ENCODE measurements at places on chromosomes 11 and 22.

DNA sequence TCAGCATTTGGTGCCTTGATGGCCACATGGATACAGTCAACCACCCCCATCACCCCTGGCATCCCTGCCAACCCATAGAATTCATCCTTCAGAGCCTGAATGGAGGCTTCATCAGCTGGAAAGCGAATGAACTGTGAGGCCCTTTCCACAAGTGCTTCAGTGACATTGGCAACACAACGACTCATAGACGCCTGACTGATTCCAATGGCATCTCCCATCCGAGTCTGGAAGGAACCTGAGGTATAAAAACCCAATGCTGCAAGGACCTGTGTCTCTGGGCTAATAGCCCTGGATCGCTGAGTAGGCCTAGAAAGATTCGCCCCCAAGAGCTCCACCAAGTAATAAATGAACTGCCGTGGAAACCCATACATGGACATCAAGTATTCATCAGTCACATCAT is 1.3 kb downstream of the HARBI1 start:
- no peak for DNase-seq

GRCh38 chr11:31711137-31711536 is 100.0 kb downstream of the PAX6 start:
- DNase-seq: no peak

GRCh38 chr11:34080609-34081008 is 24.8 kb upstream of the NAT10 start:
- DNase-seq: no peak

DNA sequence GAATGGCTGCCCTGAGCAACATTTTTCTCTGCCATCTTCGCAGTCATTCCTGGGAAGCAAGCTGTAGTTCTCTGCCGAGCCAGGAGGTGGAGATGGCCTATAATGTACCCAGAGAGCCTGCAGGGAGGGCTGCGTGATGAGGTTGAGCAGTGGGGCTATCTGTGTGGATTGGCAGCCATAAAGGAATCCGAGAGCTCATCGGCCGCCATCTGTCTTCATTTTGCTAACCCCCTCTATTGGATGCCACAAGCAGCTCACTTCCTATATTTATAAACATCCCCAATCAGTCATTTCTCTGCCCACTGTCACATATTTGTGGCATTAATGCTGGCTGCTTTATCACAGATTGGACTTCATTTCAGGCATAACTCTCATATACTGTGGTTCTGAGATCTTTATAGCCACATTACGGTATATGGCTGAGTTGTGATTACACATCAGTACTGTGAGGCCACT is 209.5 kb downstream of the NTM start:
- no peak for DNase-seq

GRCh38 chr11:69167916-69168691 is 12.4 kb downstream of the SMIM38 start:
- DNase-seq: no peak

GRCh38 chr11:130413405-130414106 is 14.9 kb downstream of the ADAMTS8 start:
- DNase-seq: peak; percentile 56

DNA sequence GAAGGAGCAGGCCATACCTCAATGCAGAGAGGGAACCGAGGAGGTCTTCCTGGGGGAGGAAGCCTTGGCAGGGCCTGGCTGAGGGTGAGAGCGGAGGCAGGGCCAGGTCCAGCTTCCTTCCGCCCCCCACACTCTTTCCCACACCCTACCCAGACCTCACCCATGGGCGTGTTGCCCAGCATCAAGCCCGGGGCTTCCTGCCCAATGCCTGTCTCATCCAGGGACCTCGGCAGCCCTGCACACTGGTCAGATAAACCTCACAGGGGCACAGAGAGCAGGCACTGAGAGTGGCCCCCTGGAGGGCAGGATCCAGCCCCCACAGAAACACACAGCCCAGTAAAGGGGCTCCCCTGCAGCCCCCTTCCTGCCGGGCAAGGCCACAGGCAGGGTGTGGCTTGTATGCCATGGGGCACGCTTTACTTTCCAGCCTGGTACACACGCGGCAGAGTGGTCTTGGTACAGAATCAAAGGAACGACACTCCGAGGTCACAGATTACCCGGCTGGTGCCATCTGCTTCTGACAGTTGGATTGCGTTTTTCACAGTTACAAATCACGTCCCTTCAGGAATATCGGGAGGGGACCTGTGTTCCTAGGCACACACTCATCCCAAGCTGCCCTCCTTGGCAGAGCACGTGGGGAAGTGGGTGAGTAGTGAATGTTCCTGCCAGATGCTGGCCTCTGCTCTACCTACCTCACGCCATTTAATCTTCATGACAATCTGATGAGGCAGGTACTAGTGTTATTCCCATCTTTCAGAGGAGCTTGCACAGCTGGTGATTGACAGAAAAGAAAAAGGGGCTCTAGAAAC is 20.0 kb upstream of the CD5 start:
- DNase-seq: no peak

GRCh38 chr22:27850000-27850521 is 48.5 kb upstream of the MN1 start:
- no peak for DNase-seq

- DNase-seq: no peak
Observed at GRCh38 chr11:110251836-110252235, 44.6 kb downstream of the RDX start.

GRCh38 chr22:43081968-43082367 is 7.2 kb downstream of the TTLL1 start:
- DNase-seq: no peak

- DNase-seq: peak; percentile 92
Observed at GRCh38 chr11:12673924-12674570, at the start of gene TEAD1. Gene TEAD1 (plus strand): TSS chr11:12674421.

DNA sequence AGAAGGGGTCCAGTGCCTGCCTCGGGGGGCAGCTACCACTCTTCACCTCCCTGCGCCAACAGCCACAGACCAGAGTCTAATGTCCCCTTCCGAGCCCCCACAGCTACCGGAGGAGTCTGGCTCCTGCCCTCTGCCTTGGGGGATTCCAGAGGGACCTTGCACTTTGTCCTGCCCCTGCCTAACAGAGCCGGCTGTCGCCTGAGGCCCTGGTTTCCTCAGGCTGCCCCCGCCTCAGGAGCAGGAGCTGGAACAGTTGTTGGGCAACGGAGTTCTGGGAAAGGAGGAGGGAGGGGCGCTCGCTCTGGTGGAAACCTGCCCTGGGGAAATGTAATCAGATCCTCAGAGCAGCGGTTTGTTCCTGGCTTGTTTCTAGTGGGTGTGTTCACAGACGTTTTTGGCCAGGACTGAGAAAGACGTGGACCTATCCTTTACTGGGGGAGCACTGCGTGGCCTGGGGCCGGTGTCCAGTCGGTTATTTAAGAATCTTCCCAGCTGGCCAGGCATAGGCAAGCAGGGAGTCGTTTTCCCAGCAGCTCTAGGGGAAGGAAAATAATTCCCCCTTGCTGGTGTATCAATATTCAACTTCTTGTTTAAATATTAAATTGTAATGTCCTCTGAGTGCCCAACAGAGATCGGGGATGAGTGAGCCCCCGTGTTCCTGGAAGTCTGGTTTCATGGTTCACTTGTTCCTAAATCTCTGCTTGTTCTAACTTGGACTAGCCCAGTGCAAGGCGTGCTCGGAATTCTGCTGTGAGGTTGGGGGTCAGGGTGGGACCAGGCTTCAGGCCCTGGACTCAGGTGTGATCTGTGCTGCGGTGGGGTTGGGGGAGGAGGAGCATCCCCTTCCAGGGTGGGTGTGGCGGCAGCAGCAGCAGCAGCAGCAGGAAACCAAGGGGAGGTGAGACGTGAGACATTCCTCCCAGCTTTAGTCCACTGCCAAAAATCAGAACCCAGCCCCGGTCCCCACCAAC is 32.1 kb downstream of the A4GALT start:
- peak; percentile 17 for DNase-seq

DNA sequence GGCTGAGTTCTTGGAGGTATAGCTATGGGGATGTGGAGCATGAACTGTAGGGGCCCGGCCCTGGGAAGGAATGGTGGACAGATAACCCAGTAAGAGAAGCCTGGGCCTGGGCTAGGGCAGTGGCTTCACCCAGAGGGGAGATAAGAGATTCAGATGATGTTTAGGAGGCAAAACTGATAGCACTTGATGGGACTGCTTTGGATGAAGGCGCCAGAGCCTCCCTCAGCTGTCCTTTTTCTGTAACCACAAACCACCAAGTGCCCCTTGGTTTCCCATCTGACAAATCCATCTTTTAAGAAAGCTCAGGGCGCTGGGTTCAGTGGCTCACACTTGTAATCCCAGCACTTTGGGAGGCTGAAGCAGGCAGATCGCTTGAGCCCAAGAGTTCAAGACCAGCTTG is 23.4 kb downstream of the RELT start:
- DNase-seq: no peak

GRCh38 chr11:105142167-105142566 is 2.6 kb upstream of the CARD18 start:
- DNase-seq: no peak

GRCh38 chr22:30926706-30927105 is 41.9 kb downstream of the MORC2 start:
- DNase-seq: no peak

DNA sequence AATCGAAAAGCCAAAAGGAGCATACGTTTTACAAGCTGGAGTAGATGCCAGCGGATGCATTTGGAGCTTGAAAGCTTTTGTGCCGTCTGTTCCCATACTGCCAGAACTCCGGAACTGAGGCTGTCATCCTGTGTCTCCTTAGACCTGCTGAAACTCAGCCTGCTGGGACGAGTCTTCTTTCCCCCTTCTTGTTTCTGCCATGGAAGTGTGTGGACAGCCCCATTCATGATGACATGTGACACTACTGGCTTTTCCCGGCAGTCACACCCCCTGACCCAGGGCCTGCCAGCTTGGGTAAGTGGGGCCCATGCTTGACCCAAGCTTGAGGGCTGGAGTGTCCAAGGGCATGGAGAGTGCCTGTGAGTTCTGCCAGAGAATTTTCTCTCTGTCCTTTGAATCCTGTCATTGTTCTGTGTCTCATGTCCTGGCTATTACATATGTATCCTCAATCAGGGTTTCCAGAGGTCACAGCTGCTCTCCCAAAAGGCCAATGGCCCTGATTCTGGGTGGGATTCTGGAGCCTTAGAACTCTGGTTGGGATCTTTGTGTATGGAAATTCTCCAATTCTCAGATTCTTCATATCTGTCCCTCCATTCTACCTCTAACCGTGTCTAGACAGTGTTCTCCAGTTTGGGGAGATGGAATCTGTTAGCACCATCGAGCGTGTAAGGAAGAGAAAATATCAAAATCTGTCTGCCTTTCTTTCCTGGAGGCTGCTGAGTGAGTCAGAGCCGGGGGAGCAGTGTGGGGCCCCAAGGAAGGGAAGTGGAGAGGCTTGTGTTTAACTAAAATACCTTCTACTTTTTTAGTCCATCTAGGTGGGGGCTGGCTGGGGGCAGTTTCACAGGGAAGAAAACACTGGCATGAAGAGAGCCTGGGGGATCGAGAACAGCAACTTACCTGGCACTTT is 73.2 kb downstream of the KIAA1671 start:
- no peak for DNase-seq

DNA sequence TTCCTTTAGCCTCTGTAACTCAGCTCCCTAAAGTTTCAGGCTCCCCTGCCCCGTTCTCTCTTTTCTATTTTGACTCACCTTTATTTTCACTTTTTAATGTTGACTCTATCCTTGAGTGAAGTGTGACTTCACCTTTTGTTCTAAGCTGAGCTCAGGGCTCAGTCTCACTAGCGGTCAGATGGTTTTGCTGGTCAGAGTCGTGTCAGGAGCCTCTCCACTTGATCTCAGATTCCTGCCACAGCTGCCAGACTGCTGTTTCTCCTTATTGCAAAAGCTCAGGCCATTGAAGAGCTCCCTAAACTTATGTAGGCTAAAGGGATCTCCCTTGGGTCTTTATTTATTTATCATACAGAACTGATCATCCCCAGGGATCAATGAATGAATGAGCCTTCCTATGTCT is 13.7 kb upstream of the POU2AF2 start:
- no peak for DNase-seq

DNA sequence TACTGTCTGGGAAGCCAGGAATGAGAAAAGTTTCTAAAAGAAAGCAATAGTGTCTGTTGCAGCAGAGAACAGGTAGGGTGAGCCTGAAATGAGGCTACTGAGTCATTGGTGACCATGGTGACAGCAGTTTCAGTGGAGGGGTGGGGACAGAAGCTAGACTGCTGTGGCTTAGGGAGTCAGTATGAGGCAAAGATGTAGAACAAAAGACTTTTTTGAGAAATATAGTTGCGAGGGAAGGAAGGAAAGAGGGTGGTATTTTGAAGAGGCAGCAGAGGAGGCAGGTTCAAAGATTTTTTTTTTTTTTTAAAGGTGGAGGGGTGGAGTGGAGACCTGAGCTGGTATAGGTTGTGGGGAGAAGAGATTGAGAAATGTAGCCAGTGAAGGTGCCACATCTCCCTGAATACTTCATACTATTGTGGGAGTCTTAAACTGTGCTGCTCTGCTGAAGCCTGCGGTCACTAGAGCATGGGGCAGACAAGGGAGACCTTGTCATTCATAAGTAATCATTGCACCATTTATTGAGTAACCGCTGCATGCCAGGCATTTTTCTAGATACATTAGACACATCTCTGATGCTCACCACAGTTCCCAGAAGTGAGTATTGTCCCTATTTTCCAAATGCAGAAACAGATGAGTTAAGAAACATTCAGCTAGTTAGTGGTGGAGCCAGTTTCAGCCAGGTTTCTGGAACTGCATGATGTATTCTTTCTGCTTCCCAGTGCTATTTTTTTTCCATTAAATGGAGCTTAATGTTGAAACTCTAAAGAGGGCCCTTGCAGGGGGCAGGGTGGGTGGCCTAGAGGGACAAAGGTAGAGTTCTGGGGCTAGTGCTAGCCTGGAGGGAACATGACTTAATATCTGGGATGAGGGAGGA is 49.9 kb downstream of the STIM1 start:
- DNase-seq: no peak

DNA sequence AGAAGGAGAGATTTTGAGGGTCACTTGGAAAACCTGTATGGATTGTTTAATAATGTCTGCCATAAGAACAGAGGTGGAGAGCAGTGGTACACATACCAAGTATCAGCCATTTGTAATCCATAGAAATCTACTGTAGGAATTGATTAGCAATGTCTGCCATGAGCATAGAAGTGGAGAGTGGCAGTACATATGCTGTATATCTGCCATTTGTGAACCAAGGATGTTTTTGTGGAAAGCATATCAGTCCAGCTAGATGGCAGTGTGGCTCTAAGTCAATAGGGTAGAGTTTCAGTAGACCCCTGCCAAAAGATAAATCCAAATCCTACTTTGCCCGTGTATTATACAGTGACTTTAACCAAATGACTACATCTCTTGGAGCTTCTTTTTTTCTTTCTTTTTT is 82.9 kb upstream of the SEZ6L start:
- DNase-seq: no peak

DNA sequence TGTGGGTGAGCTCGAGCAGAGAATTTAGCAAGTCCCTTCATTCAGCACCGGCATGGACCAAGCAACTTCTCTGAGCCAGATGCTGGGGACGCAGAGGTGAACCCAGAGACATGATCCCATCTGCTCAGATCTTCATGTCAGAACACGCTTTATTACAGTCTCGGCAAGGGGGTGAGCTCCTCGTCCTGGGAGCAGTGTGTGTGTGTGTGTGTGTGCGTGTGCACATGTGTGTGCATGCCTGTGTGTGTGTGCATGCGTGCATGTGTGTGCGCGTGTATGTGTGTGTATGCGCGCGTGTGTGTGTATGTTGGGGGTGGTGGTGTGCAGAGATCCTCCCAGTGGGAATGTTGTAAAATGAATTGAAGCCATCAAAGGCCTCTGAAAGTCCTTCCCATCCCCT is 9.8 kb downstream of the MIAT start:
- DNase-seq: no peak

All from C1 segment of cervical spinal cord (tissue), 14 donors.